ENCODE measurements at places on chromosomes 4 and X. TPM values are rescaled to one million over a fixed set of nuclear protein-coding genes. Genes with fewer than 3 reads are reported as not detected.

The BGN gene
- total RNA-seq: 11.0 TPM

DNA sequence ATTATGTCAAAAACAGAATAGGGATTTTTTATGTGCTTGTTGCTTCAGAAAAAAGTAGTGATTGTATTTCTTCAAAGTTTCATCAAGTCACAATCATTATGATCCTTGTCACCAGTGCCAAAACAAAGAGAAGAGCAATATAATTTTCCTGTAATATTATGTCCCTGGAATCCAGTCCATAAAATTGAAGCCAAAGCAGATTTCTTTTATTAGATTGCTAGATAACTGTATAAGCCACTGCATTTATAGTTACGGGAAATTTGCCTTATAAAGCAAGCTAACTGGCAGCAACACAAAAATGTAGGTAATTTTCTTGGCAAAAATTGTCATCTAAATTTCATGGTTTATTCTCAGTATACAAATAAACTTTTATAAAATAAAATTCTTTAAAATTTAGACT, 296.1 kb upstream of the ANKRD50 start:
- no peak overlapping the region for H3K27ac ChIP-seq
- no peaks in the 10 kb centered on the region for H3K36me3 ChIP-seq
- H3K27me3 ChIP-seq: no peaks in the 10 kb centered on the region
- DNase-seq: no peak
- no peaks in the 10 kb centered on the region for H3K4me1 ChIP-seq

The IL3RA gene
- 2.9 TPM for total RNA-seq

DNA sequence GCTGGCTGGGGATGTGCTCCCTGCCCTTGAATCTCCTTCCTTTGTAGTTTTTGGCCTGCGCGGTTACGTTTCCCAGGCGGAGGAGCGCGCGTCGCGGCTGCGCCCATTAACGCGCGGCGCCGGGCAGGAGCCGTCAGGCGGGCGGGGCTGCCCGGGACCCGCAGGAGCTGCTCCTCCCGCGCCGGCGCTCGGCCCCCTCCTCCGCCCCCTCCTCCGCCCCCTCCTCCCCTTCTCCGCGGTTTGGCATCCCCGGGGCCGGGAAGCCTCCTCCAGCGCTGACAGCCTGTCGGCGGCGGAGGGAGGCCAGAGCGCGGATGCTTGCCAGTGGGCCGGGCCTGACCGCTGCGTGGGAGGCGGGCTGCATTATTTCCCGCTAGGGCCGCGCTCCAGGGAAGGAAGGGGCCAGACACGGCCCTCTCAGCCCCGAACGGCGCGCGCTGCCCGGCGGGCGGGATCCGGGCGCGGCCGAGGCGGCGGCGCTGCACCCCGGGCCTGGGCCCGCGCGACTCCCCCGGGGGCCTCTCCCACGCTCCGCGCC, at the start of gene DCLK2:
DCLK2 (plus strand) TSS at position 405 of the 538 bp plus-strand sequence. CDS start 583 bp downstream, outside the sequence.
- H3K36me3 ChIP-seq: no peaks in the 10 kb centered on the region
- peak; percentile 23 for DNase-seq
- no peaks in the 10 kb centered on the region for H3K4me1 ChIP-seq
- peak within 1 kb of the TSS; percentile 94 for H3K4me3 ChIP-seq
- H3K27ac ChIP-seq: peak within 1 kb of the TSS; percentile 50

The SOX3 gene
- total RNA-seq: not detected

DNA sequence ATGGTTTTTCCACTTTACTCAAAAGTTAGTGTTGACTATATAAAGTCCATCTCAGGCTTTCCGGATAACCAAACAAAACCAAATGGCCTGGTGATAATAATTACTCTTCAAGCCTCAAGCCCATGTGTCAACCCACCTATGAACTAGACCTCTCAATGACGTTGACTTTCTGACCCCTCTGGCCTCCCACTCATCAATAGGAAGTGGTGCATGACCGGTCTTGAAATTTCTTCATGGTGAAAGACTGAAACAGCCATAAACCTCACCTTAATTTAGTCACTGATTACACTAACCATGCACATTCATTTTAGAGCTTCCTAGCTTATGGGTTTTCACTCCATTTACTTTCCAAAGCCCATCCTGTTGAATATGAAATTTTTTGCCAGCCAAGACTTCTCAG, 276.0 kb downstream of the KLHL13 start:
- H3K4me3 ChIP-seq: no peak overlapping the region
- no peak for DNase-seq
- no peak overlapping the region for H3K27ac ChIP-seq
- H3K36me3 ChIP-seq: no peaks in the 10 kb centered on the region

DNA sequence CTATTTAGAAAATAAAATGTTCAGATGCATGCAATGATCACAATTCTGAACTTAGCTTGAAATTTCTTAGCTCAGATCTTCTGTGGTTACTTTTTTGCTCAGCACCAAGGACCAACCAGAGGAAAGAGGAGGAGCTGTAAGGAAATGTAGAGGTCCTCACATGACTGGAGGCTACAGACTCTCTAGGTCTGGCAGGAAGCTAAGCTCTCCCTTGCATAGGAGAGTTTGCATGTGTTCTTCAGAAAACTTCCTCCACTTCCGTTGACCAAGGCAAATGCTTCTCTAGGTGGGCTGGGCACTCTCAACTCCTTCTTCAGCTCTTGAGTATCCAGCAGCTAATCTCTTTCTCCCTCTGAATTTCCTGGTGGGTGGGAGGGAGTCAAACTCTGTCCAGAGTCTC, 119.6 kb downstream of the BTC start:
- no peak overlapping the region for H3K4me3 ChIP-seq
- H3K27ac ChIP-seq: no peak overlapping the region
- no peak for DNase-seq
- H3K4me1 ChIP-seq: no peaks in the 10 kb centered on the region

DNA sequence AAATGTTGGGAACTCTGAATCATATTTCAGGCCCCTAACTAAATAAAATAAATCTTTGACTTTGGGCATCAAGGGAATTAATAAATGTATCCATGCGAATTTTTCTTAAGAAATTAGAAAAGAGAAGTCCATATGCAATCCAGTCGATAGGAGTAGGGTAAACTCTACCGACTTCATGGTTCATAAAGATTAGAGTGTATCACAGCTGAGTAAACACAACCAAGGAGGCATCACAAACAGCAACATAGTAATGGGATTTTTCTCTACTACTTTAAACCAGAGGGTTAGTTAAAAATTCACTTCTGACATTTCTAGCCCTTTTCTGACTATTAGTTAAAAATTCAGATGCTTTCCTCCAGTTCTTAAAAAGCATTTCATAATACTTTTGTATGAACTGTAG, 19.9 kb downstream of the SEPTIN11 start:
- no peak overlapping the region for H3K27ac ChIP-seq
- no peaks in the 10 kb centered on the region for H3K27me3 ChIP-seq
- no peaks in the 10 kb centered on the region for H3K4me1 ChIP-seq
- H3K4me3 ChIP-seq: no peak overlapping the region
- DNase-seq: no peak

The NPFFR2 gene
- 0.29 TPM for total RNA-seq

The INPP4B gene
- total RNA-seq: 93.4 TPM

The GABRG1 gene
- not detected for total RNA-seq

The SMR3A gene
- not detected for total RNA-seq

DNA sequence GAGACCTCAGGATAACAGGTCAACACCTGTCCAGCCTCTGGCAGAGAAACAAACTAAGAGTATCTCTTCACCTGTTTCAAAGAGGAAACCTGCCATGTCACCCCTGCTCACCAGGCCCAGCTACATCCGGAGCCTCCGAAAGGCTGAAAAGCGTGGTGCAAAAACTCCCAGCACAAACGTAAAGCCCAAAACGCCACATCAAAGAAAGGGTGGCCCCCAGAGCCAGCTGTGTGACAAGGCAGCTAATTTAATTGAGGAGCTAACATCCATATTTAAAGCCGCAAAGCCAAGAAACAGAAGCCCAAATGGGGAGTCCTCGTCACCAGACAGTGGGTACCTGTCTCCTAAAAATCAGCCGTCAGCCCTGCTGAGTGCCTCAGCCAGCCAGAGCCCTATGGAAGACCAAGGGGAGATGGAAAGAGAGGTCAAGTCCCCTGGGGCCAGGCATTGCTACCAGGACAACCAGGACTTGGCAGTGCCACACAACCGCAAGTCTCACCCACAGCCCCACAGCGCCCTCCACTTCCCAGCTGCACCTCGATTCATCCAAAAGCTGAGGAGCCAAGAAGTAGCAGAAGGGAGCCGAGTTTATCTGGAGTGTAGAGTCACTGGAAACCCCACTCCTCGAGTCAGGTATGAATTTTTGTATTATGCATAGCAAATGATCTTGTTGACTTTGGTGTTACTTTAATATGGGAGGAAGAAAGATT, 15.1 kb downstream of the PALLD start:
- no peaks in the 10 kb centered on the region for H3K27me3 ChIP-seq
- DNase-seq: no peak
- H3K4me3 ChIP-seq: no peak overlapping the region

DNA sequence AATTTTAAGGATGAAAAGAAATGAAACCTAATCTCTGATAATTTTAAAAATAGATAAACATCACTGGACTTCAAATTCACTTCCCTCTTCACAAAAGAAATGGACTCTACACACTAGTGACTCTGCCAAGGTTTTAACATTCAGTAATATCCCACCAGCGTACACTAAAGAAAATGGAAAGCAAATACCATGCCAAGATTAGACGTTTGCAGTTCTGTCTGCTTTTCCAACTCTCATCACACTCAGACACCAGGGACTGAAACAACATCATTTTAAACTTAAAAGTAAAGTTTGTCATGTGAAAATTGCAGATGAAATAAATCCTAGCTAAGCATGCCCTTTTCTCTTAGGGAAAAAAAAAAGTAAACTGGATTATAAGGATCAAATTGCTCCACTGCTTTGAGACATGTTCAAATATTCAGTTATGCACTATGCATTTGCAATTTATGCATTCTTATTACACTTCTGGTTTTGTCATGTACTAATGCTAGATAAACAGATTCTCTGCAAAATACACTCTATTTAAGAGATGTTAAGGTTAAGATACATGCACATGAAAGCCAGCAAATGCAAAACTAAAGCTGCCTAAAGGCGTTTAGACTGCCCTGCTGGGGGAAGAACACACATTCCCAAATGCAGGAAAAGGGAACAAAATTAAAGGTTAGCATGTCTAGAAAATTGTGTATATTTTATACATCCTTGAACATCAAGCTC, 534.4 kb upstream of the EPHA5 start:
- no peaks in the 10 kb centered on the region for H3K4me1 ChIP-seq
- peaks cover 4% of the 10 kb centered on the region for H3K36me3 ChIP-seq
- DNase-seq: no peak

All from breast epithelium (tissue), 4 donors.